ENCODE measurements at places on chromosomes 5 and 9.
A peak's percentile ranks its signal among the peaks of the same experiment; 100 is the strongest.

GRCh38 chr5:8606231-8606630, 737.3 kb downstream of the MTRR start:
- no peak for DNase-seq

DNA sequence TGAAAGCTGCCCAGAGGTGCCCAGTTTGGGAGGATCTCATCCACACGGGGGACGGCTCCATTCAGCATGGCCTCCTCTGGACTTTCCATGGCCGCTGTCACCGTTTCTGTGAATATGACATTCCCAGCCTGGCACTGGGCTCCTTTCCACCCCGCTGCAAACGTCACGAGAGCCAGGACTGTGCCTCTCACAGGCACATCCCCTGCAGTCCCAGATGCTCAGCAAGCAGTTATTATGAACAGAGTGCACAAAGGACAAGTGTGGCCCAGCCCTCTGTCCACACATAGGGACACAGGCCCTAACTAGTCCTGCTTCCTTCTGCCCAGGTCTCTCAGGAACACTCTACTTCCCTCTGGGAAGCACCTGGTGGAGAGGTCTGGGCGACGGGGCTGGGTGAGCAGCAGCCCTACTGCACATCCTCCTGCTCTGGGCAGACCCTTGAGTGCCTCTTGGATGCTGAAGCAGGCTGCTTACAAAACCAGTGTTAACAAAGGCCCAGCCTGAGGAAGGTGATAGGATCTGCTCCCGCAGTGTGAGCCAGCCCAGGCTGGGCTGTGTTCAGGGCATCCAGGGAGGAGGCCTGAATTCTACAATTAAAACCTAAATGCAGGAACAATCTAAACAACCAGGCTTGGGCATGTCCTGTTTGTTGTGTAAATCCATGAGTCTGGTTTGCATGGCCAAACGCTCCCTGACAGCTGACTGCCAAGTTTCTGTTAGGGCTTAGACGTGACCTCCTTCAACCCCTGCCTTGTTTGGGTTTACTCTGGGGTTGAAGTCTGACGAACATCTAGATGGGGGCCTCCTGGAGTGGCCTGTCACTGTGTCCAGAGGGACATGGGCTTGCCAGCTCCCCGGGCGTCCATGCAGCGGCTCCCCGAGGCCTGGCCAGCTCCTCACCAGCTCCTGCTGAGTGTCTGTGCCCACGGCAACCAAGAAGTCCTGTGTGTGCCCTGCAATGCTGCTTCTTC, 269.8 kb downstream of the GADD45G start:
- no peak for DNase-seq

- no peak for DNase-seq
Measured at GRCh38 chr9:70420441-70421271, 6.2 kb upstream of the KLF9 start.

- DNase-seq = no peak
Measured at GRCh38 chr9:136297016-136297691, 6.7 kb downstream of the CCDC187 start.

DNA sequence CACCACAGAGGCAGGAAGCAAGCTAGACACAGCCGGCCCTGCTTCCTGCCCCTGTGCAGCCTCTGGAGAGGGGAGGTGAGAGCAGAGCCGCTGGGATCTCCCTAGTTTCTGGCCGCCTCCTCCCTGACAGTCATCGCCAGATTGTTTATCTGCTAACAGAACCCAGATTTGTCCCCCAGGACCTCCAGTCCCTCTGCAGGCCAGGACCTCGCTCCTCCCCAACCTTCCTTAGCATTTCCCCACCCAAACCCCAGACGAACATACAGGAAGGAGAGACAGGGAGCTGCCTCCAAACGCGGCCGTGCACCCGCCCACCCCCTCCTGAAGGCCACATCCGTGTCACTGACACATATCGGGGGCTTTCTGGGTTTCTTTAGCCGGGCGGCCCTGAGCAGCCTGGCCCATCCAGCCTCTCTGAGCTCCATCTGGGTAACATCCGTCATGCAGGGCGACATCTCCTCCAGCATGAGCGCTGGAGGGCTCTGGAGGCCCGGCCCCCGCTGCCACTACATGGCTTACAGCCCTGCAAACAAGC, 47.5 kb downstream of the DBH start:
- DNase-seq = peak; percentile 73

DNA sequence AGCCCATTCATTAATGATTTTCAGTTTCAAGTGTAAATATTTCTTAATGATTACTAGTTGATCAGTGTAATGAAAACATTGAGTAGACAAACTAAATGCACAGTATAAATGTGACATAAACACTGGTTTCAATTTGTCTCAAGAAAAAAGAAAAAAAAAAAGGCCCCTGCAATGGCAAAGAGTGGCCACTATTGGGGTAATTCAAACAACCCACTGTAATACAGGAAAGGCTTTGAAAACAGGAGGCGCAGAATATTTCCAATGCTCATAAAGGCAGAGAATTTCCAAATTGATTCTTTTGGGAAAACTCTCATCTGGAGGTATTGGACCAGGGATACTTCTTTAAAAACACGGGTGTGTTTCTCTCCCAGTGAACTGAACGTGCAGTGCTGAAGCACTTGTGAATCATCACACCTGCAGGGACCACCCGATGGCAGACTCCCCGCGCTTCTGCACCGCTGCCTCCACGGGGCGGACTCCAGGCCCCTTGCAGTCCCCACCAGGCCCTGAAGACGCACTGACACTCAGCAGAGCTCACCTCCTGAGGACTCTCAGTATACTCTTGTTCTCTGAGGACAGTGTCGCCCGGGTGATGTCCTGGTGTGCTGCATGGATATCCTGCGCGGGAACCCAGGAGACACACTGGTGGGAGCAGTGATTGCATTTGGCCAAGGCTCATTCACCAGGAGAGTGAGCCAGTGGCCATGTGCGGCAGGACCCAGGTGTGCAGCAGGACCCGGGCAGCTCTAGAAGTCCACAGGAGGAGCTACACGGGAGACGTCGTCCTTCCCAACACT, 227.6 kb upstream of the IRX4 start:
- no peak for DNase-seq

GRCh38 chr5:55416306-55416705, 108.5 kb downstream of the MTREX start:
- no peak for DNase-seq

GRCh38 chr5:2522372-2522771, 229.1 kb downstream of the IRX2 start:
- DNase-seq = no peak

GRCh38 chr9:122151267-122151828, 8.2 kb downstream of the NDUFA8 start:
- no peak for DNase-seq

DNA sequence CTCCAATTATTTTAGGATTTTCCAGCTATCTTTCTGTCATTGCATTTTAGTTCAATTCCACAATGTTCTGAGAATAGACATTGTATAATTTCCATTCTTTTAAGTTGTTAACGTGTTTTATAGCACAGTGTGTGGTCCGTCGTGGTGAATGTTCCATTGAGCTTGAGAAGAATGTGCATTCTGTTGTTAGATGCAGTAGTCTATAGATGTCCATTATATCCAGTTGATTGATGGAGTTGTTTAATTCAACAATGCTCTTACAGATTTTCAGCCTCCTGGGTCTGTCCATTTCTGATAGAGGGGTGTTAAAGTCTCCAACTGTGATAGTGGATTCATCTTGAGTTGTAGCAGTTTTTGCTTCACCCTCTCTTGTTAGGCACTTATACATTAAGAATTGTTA, 1587.7 kb upstream of the NUDT12 start:
- DNase-seq = no peak

DNA sequence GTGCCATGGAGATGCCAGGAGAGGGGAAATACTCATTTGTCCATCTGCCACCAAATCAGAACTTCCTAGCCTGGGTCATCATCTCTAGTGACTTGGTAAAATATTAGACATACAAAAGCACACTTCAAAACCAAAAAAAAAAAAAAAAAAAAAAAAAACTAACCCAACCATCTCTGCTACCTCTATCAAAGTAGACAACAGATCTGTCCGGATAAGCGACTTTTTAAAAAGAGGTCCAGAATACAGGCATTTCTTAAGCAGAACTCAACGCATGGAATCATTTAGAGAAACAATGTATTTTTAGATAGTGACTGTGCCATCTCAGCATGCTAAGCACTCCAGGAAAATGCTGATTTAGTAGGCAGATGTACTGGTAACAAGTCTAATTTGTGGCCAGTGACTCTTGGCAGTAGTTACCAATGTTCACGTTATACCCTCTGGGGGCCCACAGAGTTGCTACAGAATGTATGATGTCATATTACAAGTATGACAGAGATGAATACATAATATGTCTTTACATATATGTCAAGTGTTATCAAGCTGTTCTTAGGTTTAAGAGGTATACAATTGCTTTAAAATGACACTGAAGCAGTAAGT, 107.8 kb downstream of the SMIM23 start:
- no peak for DNase-seq

DNA sequence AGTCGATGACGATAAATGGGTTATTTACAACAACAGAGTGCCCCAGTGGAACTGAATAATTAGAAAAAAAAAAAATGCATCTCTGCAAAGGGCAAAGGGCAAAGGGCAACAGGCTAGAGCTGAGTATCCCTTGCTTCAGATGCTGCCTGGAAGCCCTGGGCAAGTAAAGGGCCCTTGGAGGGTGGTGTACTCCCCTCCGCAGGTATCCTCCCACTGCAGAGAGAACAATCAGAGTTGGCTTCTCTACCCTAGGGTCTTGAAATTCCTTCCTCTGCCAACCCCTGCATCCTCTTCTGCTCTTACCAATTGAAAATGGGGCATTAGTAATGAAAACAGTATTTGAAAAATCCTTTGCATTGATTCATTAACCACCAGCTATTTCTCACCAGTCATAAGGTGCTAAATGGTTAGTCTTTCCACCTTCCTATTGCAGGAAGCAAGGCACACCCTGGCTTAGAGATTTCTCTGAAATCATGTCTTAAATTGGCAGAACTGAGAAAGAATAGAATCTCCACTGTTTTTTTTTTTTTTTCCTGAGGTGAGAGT, 122.6 kb downstream of the SEMA6A start:
- no peak for DNase-seq

DNA sequence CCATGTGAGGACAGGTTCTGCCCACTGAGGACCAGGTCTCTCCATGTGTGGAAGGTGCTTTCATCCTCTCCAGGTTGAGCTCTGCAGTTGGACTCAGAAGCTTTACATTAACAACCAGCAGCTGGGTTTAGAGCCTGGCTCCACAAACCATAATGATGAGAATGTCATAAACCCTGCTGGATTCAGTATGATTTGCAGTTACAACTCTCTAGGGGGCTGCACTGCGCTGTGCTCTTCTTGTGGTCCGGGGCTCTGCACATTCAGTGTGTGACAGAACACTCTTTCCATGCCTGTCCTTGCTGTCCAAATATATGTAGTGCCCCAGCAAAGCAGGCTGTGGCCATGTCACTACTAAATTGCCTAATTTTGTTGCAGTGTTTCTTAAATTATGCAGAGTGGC, 334.3 kb downstream of the ICE1 start:
- no peak for DNase-seq

DNA sequence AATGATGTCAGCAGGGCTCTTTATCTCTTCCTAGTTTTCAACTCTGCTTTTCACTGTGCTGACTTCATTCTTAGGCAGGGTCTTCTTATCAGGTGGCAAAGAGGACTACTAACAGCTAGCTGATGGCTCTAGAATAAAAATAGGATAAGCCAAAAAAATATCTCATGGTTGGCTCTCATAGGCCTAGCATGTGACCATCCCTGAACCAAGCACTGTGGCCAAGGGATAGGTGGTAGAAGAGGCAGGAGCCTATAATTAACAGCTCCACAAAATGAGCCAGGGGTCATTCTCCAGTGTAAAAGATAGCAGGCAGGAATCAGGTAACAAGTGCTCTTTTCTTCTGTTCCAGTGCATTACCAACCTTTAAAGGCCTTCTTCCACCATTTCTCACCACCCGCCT, 21.1 kb downstream of the ANKDD1B start:
- no peak for DNase-seq

- DNase-seq = no peak
Measured at GRCh38 chr9:134824583-134824982, 56.0 kb upstream of the FCN2 start.

GRCh38 chr5:171785517-171785916, at the start of gene SMIM23:
Gene SMIM23, plus strand, starts transcription at chr5:171785817. Its CDS starts 55 bp downstream, at chr5:171785872.
- DNase-seq = no peak

GRCh38 chr9:77647267-77648233, 572 bp downstream of the GNA14 start:
- no peak for DNase-seq

GRCh38 chr5:39104221-39104620, 30.0 kb upstream of the RICTOR start:
- DNase-seq = no peak

DNA sequence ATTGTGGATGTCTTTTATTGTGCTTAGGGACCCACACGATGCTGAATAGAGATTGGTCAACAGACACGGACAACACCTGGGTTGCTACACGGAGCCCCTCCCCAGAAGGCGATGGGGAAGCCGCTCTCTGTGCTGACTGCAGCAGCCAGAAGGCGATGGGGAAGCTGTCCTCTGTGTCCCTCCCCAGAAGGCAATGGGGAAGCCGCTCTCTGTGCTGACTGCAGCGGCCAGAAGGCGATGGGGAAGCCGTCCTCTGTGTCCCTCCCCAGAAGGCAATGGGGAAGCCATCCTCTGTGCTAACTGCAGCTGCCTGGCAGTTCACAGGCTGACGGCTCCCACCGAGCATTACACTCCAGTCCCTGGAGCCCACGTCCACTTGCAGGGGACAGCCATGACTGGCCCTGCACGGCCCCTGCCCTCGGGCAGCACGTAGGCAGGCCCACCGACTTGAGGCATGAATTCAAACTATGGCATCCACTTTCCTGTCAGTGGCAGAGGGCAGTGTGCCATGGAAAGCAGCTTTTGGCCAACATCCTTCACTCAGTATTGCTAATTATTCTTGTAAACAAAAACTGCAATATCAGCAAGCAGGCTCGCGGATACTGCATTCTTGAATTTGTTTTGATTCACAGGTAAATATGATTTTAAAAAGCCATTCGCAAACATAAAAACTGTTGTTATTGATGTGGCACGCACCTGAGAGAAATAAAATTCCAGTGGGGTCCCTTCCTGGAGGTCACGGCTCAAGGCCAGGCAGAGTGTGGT, 48.1 kb upstream of the CLPTM1L start:
- DNase-seq = no peak

GRCh38 chr5:150738862-150739261, 20.0 kb downstream of the DCTN4 start:
- DNase-seq = no peak

DNA sequence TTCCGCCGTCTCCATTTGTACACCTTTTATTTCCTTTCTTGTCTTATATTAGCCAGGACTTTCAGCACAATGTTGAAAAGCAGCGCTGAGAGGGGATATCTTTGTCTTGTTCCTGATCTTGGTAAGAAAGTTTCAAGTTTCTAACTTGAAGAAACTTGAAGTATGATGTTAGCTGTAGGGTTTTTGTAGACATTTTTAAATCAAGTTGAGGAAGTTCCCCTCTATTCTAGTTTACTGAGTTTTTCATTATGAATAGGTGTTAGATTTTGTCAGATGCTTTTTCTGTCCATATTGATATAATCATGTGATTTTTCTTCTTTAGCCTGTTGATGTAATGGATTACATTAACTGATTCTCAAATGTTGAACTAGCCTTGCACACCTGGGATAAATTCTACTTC, 425.7 kb downstream of the PIK3R1 start:
- no peak for DNase-seq

GRCh38 chr9:93089481-93089991, 6.5 kb upstream of the CARD19 start:
- no peak for DNase-seq
